Stimulated activated CD8-positive, alpha-beta memory T cell treated with anti-CD3 and anti-CD28 coated beads, Interleukin-7, amount 100 ng/mL, for 24 hours (primary cell): ENCODE measurements at places on chromosomes 11 and 22.

- no peak for DNase-seq
Measured at GRCh38 chr22:50178871-50179869, 6.5 kb upstream of the TRABD start.

DNA sequence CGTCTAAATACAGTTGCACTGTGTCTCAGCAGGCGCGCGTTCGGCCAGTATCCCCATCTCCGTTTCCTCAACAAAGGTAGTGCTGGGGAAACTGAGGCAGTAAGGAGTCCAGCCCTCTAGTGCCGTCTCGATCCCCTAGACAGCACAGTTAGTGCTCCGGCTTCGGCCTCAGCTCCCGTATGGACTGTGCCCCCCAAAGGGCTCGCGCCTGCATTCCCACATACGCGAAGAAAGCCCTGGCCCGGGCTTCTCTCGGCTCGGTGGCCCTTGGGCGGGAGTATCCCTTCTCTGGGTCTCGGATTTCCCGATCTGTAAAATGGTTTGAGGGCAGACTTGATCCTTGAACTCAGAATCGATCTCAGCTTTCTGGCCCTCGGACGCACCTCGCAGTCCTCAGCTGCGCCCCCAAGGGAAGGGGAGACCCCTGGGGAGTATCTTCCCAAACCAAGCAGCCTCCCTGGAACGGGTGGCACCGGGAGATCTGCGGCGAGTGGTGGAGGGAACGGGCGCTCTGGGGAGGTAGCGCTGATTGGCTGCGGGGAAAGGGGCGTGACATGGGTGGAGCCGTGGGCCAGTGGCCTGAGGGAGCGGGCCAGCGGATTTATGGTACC is 759 bp upstream of the PEX16 start:
- DNase-seq = peak; percentile 41

DNA sequence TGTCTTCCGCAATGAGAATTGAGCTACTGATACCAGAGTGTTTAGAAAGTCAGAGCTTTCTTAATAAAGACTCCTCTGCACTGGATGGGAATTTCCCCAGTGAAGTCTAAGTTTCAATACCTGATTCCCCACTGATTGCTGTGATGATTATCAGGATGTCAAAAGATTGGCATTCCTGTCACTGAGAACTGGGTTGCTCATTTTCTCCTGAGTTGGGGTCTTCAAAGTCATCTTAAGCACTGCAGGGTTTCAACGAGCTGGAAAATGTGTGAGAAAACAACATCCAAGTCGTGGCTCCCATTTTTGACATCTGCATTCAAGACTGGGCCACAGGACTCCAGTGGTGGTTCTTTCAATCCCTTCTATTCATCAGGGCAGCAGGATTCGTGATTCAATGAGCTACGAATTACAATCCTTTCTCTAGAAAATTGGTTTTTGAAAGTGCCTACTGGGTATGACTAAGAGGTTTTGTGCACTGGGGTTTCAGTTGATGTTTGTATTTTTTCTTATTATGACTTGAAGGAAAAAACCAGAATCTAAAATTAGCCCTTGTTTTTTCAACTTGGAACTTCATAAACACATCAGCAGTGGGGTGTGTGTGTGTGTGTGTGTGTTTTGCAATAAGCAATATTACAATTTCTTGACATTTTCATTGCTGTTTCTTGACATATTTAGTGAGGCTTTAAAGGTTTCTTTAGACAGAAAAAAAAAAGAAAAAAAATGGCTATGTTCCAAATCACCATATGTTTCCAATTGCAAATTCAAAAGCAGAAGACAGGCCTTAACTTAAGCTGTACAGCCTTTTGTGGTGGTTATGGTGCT is 233.0 kb downstream of the FAM76B start:
- DNase-seq = no peak

- DNase-seq = no peak
Measured at GRCh38 chr11:2902784-2903671, 17.5 kb upstream of the CDKN1C start.

DNA sequence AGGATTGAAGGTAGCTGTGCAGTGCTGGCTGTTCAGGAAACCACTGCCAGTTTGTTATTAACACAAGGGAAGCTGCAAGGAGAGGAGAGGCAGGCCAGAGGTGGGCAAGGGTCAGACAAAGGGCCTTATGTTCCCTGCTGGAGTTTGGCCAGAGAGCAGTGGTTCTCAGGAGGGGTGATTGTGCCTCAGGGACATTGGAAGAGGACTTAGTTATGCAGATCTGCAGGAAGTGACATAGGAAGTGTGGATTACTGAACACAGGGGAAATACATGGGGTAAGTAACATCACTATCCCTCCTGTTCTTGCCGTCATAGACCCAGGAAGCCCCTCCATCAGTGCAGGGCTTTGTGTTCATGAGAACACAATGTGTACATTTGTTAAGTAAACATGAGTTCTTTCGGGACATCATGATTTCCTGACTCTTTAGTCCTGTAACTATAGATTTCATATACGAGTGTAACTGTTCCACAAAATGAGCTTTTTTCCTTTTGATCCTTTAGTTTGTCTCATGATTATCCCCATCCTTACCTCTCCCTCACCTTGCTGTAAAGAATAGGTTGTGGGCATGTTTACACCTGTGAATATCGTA is 5.9 kb downstream of the SRRD start:
- DNase-seq = no peak

DNA sequence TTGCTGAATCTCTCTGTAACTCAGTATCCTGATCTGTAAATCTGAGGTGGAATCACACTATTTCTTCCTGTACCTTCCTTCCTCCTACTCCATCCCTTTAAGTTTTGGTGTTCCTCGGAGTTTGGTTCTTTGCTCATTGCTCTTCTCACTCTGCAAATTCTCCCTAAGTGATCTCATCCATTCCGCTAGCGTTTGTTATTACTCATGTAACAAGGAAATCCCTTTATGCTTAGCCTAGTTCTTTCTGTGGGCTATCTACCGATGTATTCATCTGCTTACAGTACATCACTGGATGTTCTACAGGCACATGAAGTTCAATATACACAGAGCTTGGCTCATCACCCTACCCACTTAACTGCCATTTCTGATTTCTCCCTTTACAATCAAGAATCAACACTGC is 1.6 kb upstream of the CEP295 start:
- DNase-seq = no peak

GRCh38 chr11:64305691-64306562 is 603 bp downstream of the ESRRA start:
- DNase-seq = peak; percentile 46

DNA sequence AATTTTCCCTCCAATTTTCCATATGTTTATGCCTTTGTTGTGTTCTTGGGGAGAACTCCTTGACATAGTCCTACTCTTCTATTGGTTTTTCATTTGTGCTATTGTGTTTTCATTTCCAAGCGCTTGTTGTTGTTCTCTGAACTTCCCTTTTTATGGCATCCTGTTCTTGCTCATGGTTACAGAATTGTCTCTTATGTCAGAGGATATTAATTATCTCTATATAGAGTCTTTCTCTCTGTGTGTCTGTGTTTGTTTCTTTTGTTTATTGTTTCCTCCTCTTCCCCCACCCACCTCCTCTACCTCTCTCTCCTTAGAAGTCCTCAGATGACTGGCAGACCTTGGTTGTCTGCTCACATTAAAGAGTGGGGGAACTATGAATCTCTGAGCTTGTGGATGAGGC is 69.9 kb downstream of the HORMAD2 start:
- DNase-seq = no peak

- DNase-seq = no peak
Measured at GRCh38 chr11:105297463-105297862, 157.9 kb upstream of the CARD18 start.

DNA sequence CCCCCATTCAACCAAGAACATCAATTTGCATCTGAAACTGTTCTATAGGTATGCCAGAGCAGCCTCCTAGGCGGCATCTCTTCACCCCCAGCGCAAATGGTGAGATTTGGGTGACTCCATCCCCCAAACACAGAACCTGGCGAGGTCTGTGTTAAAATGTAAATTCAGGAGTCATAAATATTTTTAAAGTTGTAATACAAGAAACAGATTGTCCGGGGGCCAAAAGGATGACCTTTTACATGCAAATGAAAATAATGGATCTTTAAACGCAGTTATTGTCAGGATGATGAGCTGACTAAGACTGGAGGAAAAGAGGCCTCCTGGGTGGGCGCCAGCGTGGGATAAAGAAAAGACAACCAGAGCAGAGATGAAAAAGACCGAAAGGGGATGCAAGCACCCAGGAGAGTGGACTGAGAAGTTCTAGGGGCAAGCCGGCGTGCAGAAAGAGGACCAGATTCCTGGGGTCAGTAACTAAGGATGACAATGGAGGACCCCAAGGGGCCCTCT is 16.0 kb upstream of the ADA2 start:
- no peak for DNase-seq

DNA sequence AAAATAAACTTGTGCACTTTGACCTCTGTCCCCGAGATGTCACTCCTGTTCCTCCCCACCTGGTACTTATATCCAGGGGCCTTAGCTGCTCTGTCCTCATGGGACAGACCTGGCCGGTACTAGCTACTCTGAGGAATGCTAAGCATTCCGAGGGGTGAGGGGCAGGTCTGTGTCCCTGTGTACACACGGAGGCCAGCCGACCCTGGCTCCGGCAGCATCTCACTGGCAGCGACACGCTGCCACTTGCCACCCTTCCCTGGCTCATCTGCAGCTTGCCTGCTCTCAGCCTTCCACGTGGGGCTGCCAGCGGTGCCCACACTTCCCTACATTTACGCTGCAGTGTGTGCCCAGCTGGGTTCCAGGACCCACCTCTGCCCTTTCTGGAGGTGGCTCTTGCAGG is 21.6 kb upstream of the TEF start:
- no peak for DNase-seq

- no peak for DNase-seq
Measured at GRCh38 chr11:124535552-124536232, 7.8 kb downstream of the OR8B12 start.

DNA sequence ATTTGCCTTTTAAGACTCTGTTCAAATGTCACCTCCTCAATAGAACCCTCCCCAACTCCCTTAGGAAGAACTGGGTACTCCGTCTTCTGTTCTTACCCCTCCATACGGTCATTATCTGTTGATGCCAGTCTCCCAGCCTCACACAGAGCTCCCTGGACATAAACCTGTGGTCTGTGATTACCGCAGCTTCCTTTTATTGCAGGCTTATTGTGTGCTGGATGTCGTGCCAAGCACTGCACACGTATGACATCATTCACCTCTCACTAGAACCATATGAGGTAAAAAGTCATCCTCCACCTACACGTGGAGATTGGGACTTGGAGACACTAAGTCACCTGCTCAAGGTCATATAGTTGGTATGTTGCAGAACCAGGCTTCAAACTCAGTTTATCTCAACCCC is 15.3 kb downstream of the PTPN5 start:
- DNase-seq = no peak

DNA sequence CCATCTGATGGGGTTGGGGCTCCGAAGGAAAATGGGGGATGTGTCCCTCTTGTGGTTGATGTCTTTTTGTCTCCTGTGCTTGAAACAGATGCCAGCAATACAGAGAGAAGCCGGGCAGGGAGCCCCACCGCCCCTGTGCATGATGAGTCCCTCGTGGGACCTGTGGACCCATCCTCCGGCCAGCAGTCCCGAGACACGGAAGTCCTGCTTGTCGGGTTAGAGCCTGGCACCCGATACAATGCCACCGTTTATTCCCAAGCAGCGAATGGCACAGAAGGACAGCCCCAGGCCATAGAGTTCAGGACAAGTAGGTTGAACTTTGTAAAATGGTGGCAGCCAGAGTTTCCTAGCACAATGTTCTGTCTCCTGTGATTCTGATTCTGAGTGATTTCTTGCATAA is 91.7 kb upstream of the OR4B1 start:
- DNase-seq = no peak

DNA sequence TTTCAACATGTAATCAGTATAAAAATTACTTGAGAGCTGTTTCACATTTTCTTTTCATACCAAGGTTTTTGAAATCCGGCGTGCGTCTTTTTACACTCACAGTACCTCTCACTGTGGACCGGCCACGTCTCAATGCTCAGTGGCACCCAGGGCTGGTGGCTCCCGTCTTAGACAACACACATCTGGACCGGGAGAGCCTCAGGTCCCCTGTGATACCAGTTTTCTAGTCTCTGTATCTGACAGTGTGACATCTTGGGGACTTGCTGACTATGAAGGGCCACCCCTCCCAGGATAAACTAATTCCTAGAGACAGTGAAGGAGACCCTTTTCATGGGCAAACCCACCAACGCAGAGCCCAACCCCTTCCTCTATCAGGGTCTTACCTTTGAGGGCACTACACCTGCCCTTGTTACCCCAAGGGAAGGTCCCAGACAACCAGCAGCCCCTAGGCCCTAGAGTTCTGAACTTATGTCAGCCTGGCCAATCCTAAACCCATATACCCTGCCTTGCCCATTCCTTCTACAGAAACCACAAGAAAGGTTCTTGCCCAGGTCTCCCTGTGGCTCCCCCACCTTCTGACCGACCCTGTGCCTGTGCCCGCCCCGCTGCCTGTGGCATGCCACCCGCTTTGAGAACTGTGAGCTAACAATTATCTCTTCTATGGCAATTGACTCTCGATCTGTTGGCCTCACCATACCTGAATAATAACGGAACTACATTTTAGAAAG is 6.1 kb upstream of the ASCL2 start:
- no peak for DNase-seq

- DNase-seq = no peak
Measured at GRCh38 chr11:67463680-67464410, 5.2 kb downstream of the TMEM134 start.

GRCh38 chr11:46617972-46618314 is 590 bp downstream of the ATG13 start:
- no peak for DNase-seq

- DNase-seq = no peak
Measured at GRCh38 chr11:1870721-1871466, 18.0 kb downstream of the LSP1 start.

GRCh38 chr11:1202776-1203504 is 19.9 kb upstream of the MUC5B start:
- peak; percentile 35 for DNase-seq

- no peak for DNase-seq
Measured at GRCh38 chr11:70951139-70951804, 301.1 kb downstream of the SHANK2 start.

- DNase-seq = no peak
Measured at GRCh38 chr11:93196816-93197379, 893 bp downstream of the SLC36A4 start.

- DNase-seq = no peak
Measured at GRCh38 chr11:73114835-73115220, 27.3 kb downstream of the FCHSD2 start.

GRCh38 chr22:27251563-27251962 is 550.0 kb downstream of the MN1 start:
- no peak for DNase-seq

GRCh38 chr22:49196046-49196511 is 631.6 kb downstream of the BRD1 start:
- no peak for DNase-seq

DNA sequence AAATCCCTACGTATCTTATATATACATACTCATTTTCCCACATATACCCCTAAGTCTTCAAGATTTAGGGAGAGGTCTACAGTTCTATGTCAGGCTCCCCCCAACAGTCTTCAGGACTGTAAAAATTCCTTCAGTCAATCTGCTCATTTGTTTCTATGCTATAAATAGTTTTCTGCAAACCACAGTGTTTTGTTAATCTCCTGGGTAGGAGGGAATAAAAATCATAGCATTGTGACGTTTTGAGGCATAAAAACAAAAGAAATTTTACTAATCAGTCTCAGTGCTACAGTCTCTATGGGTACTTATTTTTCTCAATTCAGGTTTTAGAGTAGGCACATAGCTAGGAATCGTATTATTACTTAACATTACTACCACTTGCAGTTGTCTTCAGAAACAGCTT is 552.8 kb upstream of the LRRC4C start:
- DNase-seq = no peak

- DNase-seq = no peak
Measured at GRCh38 chr22:43110927-43111623, 525 bp downstream of the BIK start.

GRCh38 chr11:112961146-112961668 is at the start of gene NCAM1:
NCAM1 (plus strand) TSS chr11:112961420.
- no peak for DNase-seq
